Mesothelial cell of epicardium (in vitro differentiated cells): ENCODE measurements at places on chromosomes 2 and 18. TPM values are rescaled to one million over a fixed set of nuclear protein-coding genes. Genes with fewer than 3 reads are reported as not detected.

The HOXD8 gene
- total RNA-seq, result 0.29 to 0.58 TPM (median 0.40 TPM) in 3 replicates

GRCh38 chr2:240643093-240643810, 18.0 kb downstream of the GPR35 start:
- no peaks in the 10 kb centered on the region for H3K4me1 ChIP-seq
- peak; percentile 32 for DNase-seq
- no peak overlapping the region for H3K27ac ChIP-seq
- H3K27me3 ChIP-seq, result peaks cover 64% of the 10 kb centered on the region
- H3K36me3 ChIP-seq, result no peaks in the 10 kb centered on the region

DNA sequence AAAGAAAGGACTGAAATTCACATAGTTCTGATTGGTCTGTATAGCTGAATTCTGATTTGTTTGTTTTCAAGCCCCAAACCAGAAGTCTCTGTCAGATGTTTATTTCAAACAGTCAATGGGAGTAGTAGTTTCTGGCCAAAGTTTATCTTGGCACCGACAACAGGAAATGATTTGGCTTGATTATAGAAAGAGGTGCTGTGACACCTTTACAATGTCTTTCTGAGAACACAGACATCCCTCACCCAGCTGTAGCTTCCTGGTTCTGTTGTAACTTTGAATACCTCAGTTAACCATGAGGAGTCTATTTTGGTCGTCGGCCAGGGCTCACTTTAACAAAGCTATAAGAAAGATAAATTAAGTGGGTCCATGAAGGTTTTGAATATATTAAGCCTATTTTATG, 545.0 kb upstream of the ZNF804A start:
- H3K4me1 ChIP-seq, result no peaks in the 10 kb centered on the region
- no peaks in the 10 kb centered on the region for H3K36me3 ChIP-seq
- no peak overlapping the region for H3K4me3 ChIP-seq
- H3K27me3 ChIP-seq, result no peaks in the 10 kb centered on the region
- no peak for DNase-seq

DNA sequence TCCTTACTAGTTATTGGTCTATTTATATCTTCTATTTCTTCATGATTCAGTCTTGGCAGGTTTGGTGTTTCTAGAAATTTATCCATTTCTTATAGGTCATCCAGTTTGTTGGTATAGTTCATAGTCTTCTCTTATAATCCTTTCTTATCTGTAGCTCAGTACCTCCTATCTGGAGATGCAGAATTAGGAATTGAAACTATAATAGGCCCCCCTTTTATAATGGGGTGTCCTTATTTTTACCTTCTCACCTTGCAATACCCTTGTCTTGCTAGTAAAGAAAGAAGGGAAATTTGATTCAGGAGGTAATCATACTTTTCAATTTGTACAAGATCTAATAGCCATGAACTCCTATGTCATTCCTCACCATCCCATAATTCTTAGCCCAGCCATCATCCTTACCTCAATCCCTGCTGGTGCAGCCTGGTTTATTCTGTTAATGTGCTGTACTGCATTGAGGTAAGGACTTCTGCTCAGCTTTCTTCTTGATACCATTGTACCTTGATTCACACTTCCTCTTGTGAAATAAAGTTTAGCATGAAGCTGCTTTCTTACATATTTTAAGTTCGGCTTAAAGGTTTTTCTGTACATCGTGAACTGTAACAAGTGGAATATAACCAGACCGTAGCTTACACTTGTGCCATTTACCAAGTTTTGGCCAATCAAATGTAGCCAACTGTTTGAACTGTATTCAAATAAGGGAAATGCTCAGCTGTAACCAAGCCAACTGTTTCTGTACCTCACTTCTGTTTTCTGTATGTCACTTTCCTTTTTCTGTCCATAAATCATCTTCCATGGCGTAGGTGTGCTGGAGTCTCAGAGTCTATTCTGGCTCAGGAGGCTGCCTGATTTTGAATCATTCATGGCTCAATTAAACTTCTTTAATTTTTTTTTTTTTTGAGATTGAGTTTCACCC, 40.1 kb upstream of the PTH2R start:
- no peak overlapping the region for H3K27ac ChIP-seq
- H3K4me1 ChIP-seq, result no peaks in the 10 kb centered on the region
- no peak overlapping the region for H3K4me3 ChIP-seq

The GPAT2 gene
- not detected in 3 replicates for total RNA-seq

DNA sequence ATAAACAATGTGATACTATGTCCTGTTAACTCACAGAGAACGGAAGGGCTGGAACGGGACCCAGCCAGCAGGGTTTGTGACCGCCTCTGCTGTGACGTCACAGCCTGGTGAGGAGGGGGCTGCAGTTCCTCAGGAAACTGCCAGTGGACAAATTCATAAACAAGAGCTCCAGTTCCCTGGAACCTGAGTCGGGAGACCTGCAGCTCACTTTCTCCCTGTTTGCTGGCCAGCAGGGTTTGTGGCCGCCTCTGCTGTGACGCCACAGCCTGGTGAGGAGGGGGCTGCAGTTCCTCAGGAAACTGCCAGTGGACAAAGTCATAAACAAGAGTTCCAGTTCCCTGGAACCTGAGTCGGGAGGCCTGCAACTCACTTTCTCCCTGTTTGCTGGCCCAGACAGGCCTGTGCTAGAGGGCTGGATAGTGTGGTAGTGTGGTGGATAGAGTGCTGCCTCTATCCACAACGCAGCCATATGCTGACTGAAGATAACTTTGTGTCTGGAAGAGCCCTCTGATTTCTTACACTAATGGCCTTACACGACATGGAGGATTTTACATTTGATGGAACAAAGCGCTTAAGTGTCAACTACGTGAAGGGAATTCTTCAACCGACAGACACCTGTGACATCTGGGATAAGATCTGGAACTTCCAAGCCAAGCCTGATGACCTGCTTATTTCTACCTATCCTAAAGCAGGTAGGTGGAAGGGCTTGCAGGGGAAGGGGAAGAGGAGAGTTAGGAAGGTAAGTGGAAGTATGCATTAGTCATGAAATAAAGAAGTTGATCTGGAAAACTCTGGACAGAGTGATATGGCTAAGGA, at the start of gene SULT1C4:
Gene SULT1C4, plus strand, starts transcription at position 140 of the 816 bp plus-strand sequence. Its CDS starts 384 bp downstream, at position 524.
- peak; percentile 65 for DNase-seq
- H3K27me3 ChIP-seq, result no peaks in the 10 kb centered on the region
- H3K27ac ChIP-seq, result peak within 1 kb of the TSS; percentile 92
- H3K4me1 ChIP-seq, result peaks cover 43% of the 10 kb centered on the region
- peak within 1 kb of the TSS; percentile 70 for H3K4me3 ChIP-seq
- H3K36me3 ChIP-seq, result peaks cover 17% of the 10 kb centered on the region

DNA sequence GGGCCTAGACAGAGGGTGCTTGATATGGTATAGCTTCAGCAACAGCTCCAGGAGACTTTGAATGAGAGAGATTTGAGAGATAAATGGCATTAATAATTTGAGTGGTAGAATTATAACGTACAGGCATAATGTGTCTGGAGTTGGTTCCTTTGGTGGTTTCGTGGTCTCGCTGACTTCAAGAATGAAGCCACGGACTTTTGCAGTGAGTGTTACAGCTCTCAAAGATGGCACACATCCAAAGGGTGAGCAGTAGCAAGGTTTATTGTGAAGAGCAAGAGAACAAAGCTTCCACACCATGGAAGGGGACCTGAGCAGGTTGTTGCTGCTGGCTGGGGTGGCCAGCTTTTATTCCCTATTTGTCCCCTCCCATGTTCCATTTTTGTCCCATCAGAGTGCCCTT, 23.1 kb downstream of the PDCD1 start:
- H3K27ac ChIP-seq, result no peak overlapping the region
- peaks cover 38% of the 10 kb centered on the region for H3K27me3 ChIP-seq
- H3K4me1 ChIP-seq, result peaks cover 16% of the 10 kb centered on the region
- no peak overlapping the region for H3K4me3 ChIP-seq

The ANTXR1 gene
- 137 to 144 TPM (median 144 TPM) in 3 replicates for total RNA-seq

The POU3F3 gene
- total RNA-seq, result not detected in 3 replicates

The IL36A gene
- not detected in 3 replicates for total RNA-seq

GRCh38 chr2:85272357-85272756, 55.4 kb downstream of the TGOLN2 start:
- no peak for DNase-seq
- peaks cover 44% of the 10 kb centered on the region for H3K4me1 ChIP-seq
- no peaks in the 10 kb centered on the region for H3K27me3 ChIP-seq
- H3K27ac ChIP-seq, result no peak overlapping the region
- no peak overlapping the region for H3K4me3 ChIP-seq
- H3K36me3 ChIP-seq, result peaks cover 2% of the 10 kb centered on the region

GRCh38 chr2:25265001-25265400, 76.7 kb downstream of the DNMT3A start:
- H3K4me3 ChIP-seq, result no peak overlapping the region
- H3K27ac ChIP-seq, result no peak overlapping the region
- no peak for DNase-seq
- H3K4me1 ChIP-seq, result peaks cover 9% of the 10 kb centered on the region
- no peaks in the 10 kb centered on the region for H3K27me3 ChIP-seq
- H3K36me3 ChIP-seq, result peaks cover 35% of the 10 kb centered on the region

DNA sequence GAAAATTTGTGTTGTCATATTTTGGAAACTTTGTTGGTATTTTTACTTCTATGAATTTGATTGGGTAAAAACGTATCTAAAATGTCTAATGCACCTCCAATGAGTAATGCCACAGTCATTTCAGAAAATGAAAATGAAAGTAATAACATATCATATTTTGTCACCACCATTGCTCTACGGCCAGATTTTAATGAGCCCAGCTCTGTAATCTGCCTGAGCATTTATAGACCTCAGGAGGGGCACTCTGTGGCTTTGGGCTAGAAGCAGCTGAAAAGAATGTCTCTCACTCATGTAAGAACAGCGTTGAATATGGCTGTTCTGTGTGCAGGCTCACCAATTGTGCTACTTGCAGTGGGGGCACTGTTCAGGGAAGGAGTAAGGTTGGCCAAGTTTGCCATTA, 32.7 kb upstream of the ABCA12 start:
- H3K4me3 ChIP-seq, result no peak overlapping the region
- H3K4me1 ChIP-seq, result peaks cover 4% of the 10 kb centered on the region
- H3K27ac ChIP-seq, result no peak overlapping the region
- DNase-seq, result no peak

GRCh38 chr2:28339516-28340175, 53.0 kb upstream of the FOSL2 start:
- H3K27ac ChIP-seq, result peak overlapping the region; percentile 94
- peaks cover 41% of the 10 kb centered on the region for H3K4me1 ChIP-seq
- no peaks in the 10 kb centered on the region for H3K36me3 ChIP-seq
- H3K27me3 ChIP-seq, result no peaks in the 10 kb centered on the region
- DNase-seq, result no peak
- H3K4me3 ChIP-seq, result no peak overlapping the region

DNA sequence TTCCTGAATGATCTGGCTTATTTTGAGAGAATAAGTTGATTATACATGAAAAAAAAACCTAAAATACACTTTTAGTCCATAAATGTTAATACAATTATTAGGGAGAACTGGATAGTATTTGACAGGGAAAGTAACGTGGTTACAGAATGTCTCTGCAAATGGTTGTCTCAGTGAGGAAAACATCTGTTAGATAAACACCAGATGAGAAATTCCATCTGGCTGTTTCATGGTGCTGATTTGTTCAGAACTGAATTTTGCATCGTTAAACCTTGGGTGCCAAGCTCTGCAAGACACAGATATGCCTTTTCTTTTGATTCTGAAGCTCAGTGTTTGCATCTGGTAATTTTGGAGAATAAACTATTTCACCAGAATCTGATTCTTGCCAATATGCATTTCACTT, 90.4 kb downstream of the SCN3A start:
- no peaks in the 10 kb centered on the region for H3K36me3 ChIP-seq
- H3K4me3 ChIP-seq, result no peak overlapping the region
- H3K27me3 ChIP-seq, result peaks cover 3% of the 10 kb centered on the region
- DNase-seq, result no peak
- H3K4me1 ChIP-seq, result peaks cover 9% of the 10 kb centered on the region
- no peak overlapping the region for H3K27ac ChIP-seq

- no peak for DNase-seq
- no peak overlapping the region for H3K4me3 ChIP-seq
- H3K36me3 ChIP-seq, result no peaks in the 10 kb centered on the region
- no peaks in the 10 kb centered on the region for H3K4me1 ChIP-seq
- H3K27ac ChIP-seq, result no peak overlapping the region
Measured at GRCh38 chr2:148860037-148860436, 15.0 kb upstream of the KIF5C start.

GRCh38 chr2:182616471-182617393, 99.3 kb upstream of the DNAJC10 start:
- H3K4me1 ChIP-seq, result peaks cover 25% of the 10 kb centered on the region
- H3K27ac ChIP-seq, result no peak overlapping the region
- no peak for DNase-seq
- no peaks in the 10 kb centered on the region for H3K27me3 ChIP-seq
- no peaks in the 10 kb centered on the region for H3K36me3 ChIP-seq

The SRD5A2 gene
- not detected in 3 replicates for total RNA-seq

GRCh38 chr2:223887127-223887526, 49.7 kb upstream of the AP1S3 start:
- no peaks in the 10 kb centered on the region for H3K27me3 ChIP-seq
- peak overlapping the region; percentile 44 for H3K27ac ChIP-seq
- peaks cover 48% of the 10 kb centered on the region for H3K36me3 ChIP-seq
- peaks cover 5% of the 10 kb centered on the region for H3K4me1 ChIP-seq
- H3K4me3 ChIP-seq, result no peak overlapping the region

- peaks cover 26% of the 10 kb centered on the region for H3K36me3 ChIP-seq
- no peak overlapping the region for H3K4me3 ChIP-seq
- no peaks in the 10 kb centered on the region for H3K27me3 ChIP-seq
- peak overlapping the region; percentile 30 for H3K27ac ChIP-seq
- DNase-seq, result no peak
Measured at GRCh38 chr2:33298233-33298632, 178.2 kb upstream of the RASGRP3 start.

GRCh38 chr2:46878886-46879285, 36.7 kb downstream of the MCFD2 start:
- DNase-seq, result no peak
- peaks cover 17% of the 10 kb centered on the region for H3K4me1 ChIP-seq
- H3K36me3 ChIP-seq, result no peaks in the 10 kb centered on the region
- H3K27me3 ChIP-seq, result peaks cover 1% of the 10 kb centered on the region
- no peak overlapping the region for H3K4me3 ChIP-seq

- peaks cover 20% of the 10 kb centered on the region for H3K4me1 ChIP-seq
- no peaks in the 10 kb centered on the region for H3K27me3 ChIP-seq
- H3K4me3 ChIP-seq, result no peak overlapping the region
- no peak for DNase-seq
- no peak overlapping the region for H3K27ac ChIP-seq
Measured at GRCh38 chr2:144834363-144834762, 314.4 kb upstream of the ZEB2 start.

DNA sequence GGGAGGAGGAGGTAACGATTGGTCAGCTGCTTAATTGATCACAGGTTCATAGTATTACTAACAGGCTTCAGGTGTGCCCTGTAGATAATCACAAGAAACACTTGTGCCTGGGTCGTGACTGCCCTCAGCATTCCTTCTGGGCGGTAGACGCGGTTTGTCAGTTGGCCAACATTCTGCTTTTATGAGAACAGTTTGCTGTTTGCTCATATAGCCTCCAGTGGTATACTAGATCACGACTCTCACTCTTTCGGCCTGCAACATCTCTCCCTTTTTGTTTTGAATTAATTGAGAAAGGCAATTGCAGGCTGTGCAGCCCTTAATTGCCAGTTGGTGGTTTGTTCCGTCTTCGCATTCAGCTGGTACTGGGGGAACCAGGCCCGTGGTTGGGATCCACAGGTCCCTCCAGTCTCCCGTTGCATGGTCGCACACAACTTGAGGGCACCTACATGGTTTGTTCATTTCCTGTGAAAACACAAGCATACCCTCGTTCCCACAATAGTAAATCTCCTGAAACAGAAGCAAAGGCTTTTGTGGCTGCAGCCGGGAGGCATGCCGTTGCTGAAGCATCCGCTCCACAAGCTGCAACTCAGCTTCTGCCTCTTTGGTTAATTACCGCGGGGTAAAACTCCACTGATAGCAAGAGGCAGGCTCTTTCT, 30.3 kb upstream of the GPR17 start:
- no peaks in the 10 kb centered on the region for H3K36me3 ChIP-seq
- peaks cover 3% of the 10 kb centered on the region for H3K27me3 ChIP-seq
- H3K4me3 ChIP-seq, result no peak overlapping the region
- peaks cover 10% of the 10 kb centered on the region for H3K4me1 ChIP-seq
- H3K27ac ChIP-seq, result no peak overlapping the region
- DNase-seq, result peak; percentile 20
